ENCODE measurements at places on chromosomes 4 and X.

GRCh38 chrX:131828482-131828881 lies 194.6 kb upstream of the STK26 start:
- DNase-seq, result peak; percentile 39

- DNase-seq, result no peak
These were observed 75.9 kb downstream of the NAA11 start for GRCh38 chr4:79249881-79250503.

DNA sequence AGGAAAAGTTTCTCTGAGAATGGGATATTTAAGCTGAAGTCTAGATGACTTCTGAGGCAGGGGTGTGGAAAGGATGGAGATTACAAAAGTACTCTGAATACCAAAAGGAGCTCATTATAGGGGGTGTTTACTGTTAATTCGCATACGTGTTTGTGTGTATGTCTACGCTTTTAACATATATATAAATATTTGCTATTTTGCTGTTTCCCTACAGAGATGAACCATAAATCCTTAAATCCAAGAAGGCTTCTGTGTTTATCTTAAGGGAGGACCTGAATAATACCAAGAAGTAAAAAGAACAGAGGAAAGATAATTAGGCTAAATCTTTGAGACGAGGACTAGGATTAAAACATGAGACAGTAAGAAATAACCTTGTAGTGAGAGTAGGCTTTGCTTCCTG lies 166.0 kb downstream of the ARAP2 start:
- no peak for DNase-seq

DNA sequence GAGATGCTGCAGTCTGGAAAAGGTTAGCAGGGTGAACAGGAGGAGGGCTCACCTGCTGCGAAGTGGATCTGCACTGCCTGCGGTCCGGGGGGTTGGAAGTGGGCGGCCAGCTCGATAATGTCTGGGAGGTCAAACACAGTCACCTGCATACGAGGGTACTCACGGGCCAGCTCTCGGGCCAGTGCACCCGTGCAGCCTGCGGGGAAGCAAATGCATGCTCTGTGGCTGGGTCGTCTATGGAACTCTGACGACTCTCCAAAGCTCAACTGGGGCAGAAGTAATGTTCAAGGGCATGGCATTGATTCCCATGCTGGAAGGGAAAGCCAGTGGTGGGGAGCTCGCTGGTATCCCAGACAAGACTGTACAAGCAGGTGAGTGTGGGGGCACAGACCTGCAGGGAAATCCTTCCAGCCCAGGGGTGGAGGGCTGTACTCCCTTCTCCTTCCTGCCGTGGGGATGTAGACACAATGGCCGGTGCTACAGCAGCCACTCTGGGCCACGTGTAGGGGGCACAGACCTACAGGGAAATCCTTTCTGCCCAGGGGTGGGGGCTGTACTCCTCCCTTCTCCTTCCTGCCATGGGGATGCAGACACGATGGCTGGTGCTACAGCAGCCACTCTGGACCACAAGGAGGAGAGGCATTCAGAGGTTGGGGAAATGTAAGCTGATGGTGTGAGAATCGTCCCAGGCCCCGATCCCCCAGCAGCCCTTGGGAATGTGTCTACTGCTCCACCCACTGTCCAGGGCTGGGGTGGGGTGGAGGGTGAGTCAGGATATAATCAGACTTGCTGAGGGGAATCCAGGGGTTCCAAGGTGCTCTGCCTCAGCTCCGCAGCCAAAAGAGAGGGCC lies 26.2 kb upstream of the SLC25A6 start:
- peak; percentile 4 for DNase-seq

GRCh38 chrX:107850422-107850765 lies 24.7 kb downstream of the MID2 start:
- no peak for DNase-seq

DNA sequence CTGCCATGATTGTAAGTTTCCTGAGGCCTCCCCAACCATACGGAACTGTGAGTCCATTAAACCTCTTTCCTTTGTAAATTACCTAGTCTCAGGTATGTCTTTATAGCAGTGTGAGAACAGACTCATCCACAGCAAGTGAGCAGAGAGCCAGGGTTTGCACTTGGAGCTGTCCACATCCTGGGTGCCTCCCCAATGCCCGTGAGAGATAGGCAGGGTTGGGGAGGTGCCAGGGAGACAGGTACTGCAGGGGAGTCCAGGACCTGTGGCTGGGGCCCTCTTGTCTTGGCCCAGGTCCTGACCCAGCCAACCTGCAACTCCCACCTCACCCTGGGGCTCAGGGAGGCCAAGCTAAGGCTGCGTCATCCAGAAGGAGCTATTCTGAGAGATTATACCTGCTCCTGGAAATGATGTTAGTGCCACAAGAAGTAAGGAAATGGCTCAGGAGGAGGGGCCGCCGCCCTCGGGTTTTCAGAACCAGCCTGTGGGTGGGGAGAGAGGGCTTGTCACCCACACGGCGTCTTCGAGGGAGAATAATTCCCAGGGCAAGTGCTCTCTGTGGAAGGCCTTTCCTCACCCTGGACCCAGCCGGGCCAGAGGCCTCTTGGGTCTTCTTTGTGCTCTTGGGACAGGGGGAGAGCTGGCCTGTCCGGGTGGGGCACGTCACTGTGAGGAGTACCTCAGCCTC lies 66.5 kb downstream of the ADRA2C start:
- no peak for DNase-seq

DNA sequence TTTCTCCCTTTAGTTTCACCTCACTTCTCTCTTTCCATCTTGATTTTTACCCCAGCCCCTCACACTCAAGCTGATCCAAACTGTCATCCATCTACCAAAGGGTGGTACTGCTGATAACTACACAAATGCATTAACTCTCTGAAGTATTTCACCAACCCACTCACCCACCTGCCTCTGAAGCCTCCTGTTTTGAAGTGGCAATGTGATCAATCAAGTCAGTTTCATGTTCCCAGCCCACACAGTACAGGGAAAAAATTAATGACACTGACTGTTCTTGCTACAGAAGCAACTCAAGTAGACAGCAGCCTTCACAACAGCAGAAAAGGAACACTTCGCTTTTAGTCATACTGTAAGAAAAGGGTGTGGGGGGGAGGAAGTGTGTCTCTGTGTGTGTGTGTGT lies 183.0 kb upstream of the NOCT start:
- no peak for DNase-seq

- DNase-seq, result no peak
These were observed 186.3 kb downstream of the C4orf33 start for GRCh38 chr4:129282293-129282692.

DNA sequence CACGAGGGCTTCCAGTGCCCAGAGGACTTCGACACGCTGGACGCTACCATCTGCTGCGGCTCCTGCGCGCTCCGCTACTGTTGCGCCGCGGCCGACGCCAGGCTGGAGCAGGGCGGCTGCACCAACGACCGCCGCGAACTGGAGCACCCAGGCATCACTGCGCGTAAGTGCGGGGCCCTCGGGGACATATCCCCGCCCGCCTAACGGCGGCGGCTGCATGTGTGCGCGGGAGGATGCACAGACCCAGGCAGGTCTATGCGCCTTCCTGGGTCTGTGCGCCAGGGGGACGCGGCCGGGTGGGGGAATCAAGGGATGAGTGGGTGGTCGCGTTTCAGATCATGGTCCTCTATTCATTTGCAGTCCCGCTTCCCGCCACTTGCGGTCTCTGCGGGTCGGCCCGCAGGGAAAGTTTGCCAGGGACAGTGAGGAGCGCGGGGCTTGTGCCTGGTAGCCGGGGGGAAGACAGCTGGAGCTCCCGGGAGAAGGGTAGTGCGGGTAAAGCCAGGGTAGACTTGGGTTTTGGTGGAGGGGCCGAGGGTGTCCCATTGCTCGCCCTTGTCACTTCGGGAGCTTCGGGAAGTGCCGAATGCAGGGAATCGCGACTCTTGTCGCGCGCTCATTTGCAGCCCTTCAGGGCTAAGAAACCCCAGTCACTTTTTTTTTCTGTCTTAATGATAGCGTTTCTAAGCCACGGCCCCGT lies 1.0 kb downstream of the SHISA3 start:
- DNase-seq, result peak; percentile 71

DNA sequence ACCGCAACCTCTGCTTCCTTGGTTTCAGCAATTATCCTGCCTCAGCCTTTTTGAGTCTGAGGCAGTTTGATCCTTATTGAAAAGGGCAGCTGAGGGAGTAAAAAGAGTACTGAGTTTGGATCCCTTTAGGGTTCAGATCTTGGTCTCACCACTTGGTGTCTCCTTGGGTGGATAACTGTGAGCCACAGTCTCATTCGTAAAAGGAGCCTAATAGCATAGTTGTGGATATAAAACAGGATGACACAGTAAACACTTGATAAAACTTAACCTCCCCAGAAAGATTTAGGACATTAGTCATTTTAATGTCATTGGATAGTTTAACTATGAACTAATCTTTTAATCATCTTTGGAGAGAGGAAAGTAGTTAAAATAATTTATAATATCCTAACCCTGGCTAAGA lies 173.0 kb downstream of the ANK2 start:
- DNase-seq, result no peak

DNA sequence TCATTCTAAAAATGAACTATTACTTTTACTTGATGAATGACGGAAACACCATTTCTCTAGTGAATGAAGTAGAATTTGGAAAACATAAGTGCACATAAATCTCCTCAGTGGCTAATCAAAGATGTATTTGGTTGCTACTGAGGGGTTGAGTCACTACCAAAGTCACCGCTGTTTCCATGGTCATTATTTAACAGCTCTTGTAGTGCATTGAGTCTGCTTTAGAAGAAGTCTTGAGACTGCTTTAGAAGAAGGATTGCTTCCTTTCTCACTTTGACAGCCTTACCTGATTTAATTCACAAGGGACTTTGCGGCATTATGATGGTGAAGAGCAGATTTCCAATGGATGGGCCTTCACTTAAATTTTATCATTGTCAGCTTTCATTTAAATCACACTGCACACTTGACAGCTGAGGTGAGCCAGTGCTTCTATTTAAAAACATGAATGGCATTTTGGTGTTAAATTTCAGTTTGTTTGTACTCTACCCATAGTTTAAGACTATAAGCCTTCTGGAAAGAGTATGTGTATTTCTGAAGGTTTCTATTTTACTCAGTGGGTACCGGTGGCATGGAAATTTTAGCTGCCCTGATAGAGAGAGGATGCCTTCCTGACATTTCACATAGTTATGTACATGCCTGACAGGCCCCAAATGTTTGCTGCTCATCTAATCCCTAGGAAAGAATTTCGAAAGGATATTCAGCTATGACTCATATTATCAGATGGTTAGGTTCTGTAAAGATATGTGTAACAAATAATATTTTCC lies 9.5 kb downstream of the ASB5 start:
- no peak for DNase-seq

GRCh38 chr4:157143369-157143768 lies 67.4 kb downstream of the GLRB start:
- DNase-seq, result no peak

GRCh38 chr4:111641813-111642579 lies 503.3 kb upstream of the FAM241A start:
- DNase-seq, result peak; percentile 72

- no peak for DNase-seq
These were observed 11.0 kb upstream of the SH3BP2 start for GRCh38 chr4:2781911-2782310.

- no peak for DNase-seq
These were observed 62.0 kb downstream of the HTT start for GRCh38 chr4:3136454-3136853.

- no peak for DNase-seq
These were observed 416.4 kb downstream of the CCSER1 start for GRCh38 chr4:90543419-90544170.

DNA sequence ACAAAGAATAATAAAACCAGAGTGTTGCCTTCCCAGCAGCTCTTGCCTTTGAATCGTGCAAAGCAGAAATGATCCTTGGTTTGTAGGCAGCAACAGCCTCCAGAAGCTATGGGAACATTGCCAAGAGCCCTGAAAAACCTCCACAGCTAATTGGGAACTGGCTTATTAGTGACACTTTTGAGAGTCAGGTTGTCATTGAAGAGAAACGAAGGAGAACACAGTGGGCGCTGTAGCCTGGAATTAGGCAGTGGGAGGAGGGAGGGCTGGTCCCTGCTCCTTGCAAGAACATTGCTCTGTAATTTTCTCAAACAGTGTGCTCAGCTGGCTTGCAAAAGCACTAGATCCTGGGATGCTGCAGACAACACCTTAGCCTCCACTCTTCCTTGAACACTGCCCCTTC lies 331.5 kb upstream of the EMCN start:
- no peak for DNase-seq

DNA sequence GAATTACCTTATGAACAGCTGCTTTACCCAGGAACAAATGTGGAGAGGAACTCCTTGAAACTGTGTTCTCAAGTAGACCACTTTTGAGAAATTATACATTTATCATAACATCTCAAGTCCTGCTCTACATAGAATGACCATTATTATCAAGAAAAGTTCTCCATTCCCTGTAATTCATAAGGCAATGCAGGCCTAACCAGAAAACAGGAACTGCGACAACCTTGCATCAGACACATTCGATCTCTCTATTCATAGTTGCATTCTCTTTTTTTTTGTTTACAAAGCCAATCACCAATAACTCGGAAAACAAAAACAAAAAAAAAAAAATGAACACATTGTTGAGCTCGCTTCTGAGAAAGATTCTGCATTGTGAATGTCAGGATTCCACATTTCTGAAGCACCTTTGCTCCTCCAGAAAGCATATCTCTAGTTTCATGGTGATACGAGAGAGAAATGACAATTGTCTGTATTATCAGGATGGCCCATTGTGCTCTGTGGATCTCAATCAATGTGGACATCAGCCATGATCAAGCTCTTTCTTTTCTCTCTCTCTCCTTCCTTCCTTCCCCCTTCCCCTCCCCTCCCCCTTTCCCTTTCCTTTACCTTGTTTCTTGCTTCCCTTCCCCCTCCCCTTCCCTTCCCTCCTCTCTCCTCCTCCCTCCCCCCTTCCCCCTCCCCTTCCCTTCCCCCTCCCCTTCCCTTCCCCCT lies 32.4 kb upstream of the CD99 start:
- no peak for DNase-seq

- DNase-seq, result no peak
These were observed 171.5 kb downstream of the PCDH18 start for GRCh38 chr4:137360761-137361160.

GRCh38 chr4:5424211-5424610 lies 284.1 kb downstream of the EVC2 start:
- no peak for DNase-seq

DNA sequence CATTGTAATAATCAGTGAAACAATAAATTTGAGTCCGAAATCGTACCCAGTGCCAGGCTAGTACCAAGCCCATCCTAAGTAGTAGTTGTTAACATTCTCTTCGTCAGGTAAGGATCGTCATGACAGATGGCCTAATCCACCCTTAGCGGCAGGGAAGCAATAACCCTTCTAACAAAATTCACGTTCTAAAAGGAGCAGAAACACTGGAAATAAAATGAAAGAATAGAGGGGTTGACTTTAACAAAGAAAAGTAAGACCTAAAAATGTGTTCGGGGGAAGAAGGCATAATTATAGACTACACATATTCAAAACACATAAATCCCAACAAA lies 142.7 kb downstream of the CPEB2 start:
- DNase-seq, result no peak

DNA sequence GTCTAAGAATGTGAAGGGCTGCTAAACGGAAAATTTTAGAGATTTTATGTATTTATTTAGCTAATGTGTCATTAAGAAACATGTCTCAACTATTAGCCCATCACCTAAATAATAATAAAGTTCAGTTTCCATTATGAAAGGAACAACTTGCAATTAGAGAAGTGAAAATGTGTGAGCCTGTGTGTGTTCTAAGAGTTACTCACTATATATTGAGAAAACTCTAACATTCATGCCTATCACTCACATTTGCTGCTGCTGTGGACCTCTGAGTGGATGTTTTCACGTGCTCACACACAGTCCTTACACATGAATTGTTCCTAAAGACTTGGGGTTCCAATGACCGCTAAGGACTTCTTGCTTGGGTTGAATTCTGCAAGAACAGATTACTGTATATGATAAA lies 364.0 kb downstream of the TMA16 start:
- DNase-seq, result no peak

Measured in ELF-1 (cell line).